ENCODE measurements at places on chromosomes 4 and X.

- DNase-seq, result no peak
- no peak overlapping the region for H3K4me3 ChIP-seq
- no peaks in the 10 kb centered on the region for H3K36me3 ChIP-seq
- H3K27me3 ChIP-seq, result no peaks in the 10 kb centered on the region
These were observed 35.1 kb downstream of the SPCS3 start for GRCh38 chr4:176354884-176355283.

DNA sequence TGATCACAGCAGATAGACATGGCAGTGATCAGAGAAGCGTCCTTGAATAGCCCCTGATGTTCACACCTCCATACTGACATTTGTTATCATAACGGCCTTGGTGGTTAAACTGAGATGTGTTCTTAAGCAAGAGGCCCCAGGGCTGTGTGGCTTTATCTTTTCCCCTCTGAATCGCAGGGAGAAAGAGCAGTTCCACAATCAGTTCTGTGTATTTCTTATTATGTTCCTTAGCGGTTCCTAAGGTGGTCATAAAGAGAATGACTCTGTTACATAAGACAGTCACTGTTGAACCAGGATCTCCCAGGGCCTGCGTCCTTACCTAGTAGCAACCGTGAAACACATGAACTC lies 52.8 kb upstream of the CBR4 start:
- H3K27me3 ChIP-seq, result no peaks in the 10 kb centered on the region
- DNase-seq, result no peak
- no peaks in the 10 kb centered on the region for H3K36me3 ChIP-seq

- H3K36me3 ChIP-seq, result no peaks in the 10 kb centered on the region
- H3K27me3 ChIP-seq, result no peaks in the 10 kb centered on the region
- no peak for DNase-seq
- no peak overlapping the region for H3K27ac ChIP-seq
- no peak overlapping the region for H3K4me3 ChIP-seq
- no peaks in the 10 kb centered on the region for H3K4me1 ChIP-seq
These were observed 60.7 kb upstream of the DHRSX start for GRCh38 chrX:2561456-2561855.

- no peak for DNase-seq
- no peaks in the 10 kb centered on the region for H3K36me3 ChIP-seq
- H3K27ac ChIP-seq, result no peak overlapping the region
These were observed 526.7 kb upstream of the AGA start for GRCh38 chr4:177968817-177969442.

DNA sequence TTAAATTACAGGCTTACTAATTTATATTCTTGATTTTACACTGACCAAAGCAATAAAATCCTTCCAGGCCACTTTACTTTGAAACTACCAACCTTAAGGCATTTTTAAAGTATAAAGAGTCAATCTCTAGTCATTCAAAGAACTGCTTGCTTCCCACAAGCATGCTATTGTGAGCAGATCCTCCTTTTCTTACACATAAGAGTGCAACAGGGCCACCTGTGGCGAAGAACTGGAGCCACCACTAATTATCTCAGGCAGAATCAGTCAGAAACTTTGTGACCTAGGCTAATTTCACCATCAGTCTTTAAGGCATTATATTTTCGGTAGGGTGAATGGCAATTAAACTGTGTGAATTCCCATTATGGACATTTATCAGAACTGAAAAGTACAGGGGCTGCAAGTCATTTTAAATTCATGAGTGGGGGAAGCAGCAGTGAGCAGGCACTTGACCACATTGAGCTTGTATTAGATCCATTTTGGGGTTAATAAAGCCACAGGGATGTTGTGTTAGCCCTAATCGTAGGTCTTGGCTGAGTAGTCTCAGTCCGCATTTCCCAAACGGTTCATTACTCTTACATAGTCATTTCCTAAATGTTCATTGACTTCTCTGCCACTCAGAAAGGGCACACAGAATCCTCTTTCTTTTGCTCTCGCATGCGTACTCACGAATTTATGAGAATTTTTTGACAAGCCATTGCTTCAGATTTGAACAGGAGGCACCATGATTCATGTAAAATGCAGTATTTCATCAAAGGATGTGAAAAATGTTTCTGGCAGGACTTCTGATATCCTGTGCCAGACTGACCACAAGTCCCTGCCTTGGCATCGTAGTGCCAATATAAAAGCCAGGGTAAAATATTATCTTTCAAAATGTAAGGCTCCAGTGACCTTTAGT lies 39.8 kb downstream of the NPY2R start:
- no peak overlapping the region for H3K27ac ChIP-seq
- no peak overlapping the region for H3K4me3 ChIP-seq
- H3K4me1 ChIP-seq, result no peaks in the 10 kb centered on the region
- H3K36me3 ChIP-seq, result no peaks in the 10 kb centered on the region

GRCh38 chr4:31784558-31784957 lies 1064.4 kb downstream of the PCDH7 start:
- H3K4me3 ChIP-seq, result no peak overlapping the region
- no peaks in the 10 kb centered on the region for H3K4me1 ChIP-seq
- no peak for DNase-seq
- no peak overlapping the region for H3K27ac ChIP-seq

DNA sequence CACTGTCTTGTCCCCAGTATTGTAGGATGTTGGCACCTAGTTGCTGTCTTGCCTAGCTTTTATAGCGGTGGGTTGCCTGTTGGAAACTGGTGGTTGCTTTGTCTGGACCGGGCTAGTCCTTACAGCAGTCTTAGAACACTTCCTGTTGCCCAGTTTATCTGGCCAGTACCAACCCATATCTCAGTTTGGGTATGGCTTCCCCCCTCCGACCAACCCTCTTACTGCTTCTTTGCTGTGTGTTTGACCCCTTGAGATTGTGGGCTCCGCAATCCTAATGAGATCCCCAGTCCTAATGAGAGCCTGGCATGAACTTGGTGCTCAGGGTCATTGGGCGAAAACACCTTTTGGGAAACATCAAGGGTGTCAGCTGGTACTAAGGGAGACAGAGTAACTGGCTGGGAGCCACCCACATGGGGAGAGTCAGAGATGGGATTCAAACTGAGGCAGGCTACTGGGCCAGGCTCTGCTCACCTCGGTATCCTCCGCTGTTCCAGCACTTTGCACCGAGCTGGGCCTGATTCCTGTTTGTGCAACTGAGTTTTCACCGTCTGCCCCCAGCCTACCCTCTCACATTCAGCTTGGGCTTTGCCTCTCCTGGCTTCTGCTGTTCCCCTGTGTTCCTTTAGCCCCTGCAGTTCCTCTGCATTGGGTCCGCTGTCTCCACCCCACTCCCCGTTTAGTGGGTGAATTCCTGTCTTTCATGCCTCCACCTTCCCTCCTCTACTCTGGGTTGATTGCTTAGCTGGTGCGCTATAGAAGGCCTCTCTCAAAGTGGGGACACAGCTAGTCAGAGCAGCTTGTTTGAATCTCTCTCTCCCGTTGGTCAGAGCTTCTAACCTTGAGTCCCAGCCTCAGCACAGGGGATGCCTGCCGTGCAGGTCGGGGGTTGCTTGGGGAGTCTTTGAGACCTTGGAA lies 1.6 kb downstream of the TBC1D14 start:
- H3K27me3 ChIP-seq, result no peaks in the 10 kb centered on the region
- H3K27ac ChIP-seq, result peak overlapping the region; percentile 98
- peaks cover 66% of the 10 kb centered on the region for H3K4me1 ChIP-seq
- peak overlapping the region; percentile 91 for H3K4me3 ChIP-seq
- no peaks in the 10 kb centered on the region for H3K36me3 ChIP-seq
- DNase-seq, result no peak

GRCh38 chr4:185019456-185020292 lies 1.4 kb downstream of the HELT start:
- H3K27ac ChIP-seq, result no peak overlapping the region
- no peaks in the 10 kb centered on the region for H3K36me3 ChIP-seq
- peak overlapping the region; percentile 28 for H3K4me3 ChIP-seq
- peaks cover 22% of the 10 kb centered on the region for H3K27me3 ChIP-seq
- no peak for DNase-seq
- peaks cover 57% of the 10 kb centered on the region for H3K4me1 ChIP-seq

DNA sequence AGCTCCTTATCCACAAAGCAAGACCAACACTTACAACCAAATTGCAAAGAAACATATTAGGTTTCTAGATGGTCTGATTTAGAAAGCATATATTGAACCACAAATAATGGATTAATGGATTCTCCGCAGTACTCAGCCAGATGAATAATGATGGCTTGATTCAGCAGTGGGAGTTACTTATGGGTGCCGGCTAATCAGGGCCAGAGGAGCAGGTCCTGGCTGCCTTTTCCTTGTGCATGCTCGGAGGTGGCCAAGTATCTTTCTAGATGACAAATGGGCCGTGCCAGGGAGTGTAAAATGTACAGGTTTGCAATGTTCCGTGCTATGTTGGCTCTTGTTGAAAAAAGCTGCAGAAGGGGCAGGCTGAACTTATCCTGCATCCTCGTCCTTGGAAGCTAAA lies 70.2 kb downstream of the VCX3A start:
- H3K27me3 ChIP-seq, result no peaks in the 10 kb centered on the region
- no peaks in the 10 kb centered on the region for H3K4me1 ChIP-seq
- no peak overlapping the region for H3K27ac ChIP-seq
- no peaks in the 10 kb centered on the region for H3K36me3 ChIP-seq
- H3K4me3 ChIP-seq, result no peak overlapping the region

DNA sequence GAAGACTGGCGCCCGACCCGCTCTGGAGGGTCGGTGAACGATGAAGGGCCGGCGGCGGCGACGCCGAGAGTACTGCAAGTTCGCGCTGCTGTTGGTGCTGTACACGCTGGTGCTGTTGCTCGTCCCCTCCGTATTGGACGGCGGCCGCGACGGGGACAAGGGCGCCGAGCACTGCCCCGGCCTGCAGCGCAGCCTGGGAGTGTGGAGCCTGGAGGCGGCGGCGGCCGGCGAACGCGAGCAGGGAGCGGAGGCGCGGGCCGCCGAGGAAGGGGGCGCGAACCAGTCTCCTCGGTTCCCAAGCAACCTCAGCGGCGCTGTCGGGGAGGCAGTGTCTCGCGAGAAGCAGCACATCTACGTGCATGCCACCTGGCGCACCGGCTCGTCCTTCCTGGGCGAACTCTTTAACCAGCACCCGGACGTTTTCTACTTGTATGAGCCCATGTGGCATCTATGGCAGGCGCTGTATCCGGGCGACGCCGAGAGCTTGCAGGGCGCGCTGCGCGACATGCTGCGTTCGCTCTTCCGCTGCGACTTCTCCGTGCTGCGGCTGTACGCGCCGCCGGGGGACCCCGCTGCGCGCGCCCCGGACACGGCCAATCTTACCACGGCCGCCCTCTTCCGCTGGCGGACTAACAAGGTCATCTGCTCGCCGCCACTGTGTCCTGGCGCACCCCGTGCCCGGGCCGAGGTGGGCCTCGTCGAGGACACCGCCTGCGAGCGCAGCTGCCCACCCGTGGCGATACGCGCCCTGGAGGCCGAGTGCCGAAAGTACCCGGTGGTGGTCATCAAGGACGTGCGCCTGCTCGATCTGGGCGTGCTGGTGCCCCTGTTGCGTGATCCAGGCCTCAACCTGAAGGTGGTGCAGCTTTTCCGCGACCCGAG lies 568 bp downstream of the CHST7 start:
- H3K27me3 ChIP-seq, result no peaks in the 10 kb centered on the region
- H3K27ac ChIP-seq, result peak overlapping the region; percentile 54
- DNase-seq, result peak; percentile 12
- H3K4me3 ChIP-seq, result peak overlapping the region; percentile 50
- H3K4me1 ChIP-seq, result no peaks in the 10 kb centered on the region

GRCh38 chrX:3522101-3522650 lies 175.7 kb upstream of the MXRA5 start:
- no peaks in the 10 kb centered on the region for H3K36me3 ChIP-seq
- no peak overlapping the region for H3K27ac ChIP-seq
- no peaks in the 10 kb centered on the region for H3K4me1 ChIP-seq
- no peak overlapping the region for H3K4me3 ChIP-seq
- H3K27me3 ChIP-seq, result no peaks in the 10 kb centered on the region

DNA sequence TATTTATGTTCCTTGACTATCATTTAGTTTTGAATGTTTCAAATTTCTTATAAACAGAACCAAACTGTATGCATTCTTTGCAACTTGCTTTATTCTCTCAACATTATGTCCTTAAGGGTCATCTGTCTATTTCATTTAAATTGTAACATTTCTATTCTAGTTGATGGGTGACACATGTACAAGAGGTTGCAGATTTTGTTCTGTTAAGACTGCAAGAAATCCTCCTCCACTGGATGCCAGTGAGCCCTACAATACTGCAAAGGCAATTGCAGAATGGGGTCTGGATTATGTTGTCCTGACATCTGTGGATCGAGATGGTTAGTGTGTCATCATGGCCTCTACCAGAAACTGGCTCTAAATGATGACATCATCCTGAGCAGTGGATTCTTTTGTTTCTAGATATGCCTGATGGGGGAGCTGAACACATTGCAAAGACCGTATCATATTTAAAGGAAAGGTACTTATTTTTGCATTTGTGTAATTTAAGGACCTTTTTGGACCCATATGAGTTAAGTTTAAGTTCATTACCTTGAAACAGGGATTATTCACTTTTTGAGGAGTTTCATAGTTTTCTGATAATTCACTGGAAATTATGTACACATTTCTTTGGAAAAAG lies 6.1 kb downstream of the LIAS start:
- H3K27me3 ChIP-seq, result no peaks in the 10 kb centered on the region
- no peak overlapping the region for H3K27ac ChIP-seq
- no peaks in the 10 kb centered on the region for H3K36me3 ChIP-seq
- H3K4me1 ChIP-seq, result peaks cover 7% of the 10 kb centered on the region

GRCh38 chrX:69232945-69233344 lies 67.7 kb upstream of the PJA1 start:
- H3K4me3 ChIP-seq, result no peak overlapping the region
- no peak overlapping the region for H3K27ac ChIP-seq

DNA sequence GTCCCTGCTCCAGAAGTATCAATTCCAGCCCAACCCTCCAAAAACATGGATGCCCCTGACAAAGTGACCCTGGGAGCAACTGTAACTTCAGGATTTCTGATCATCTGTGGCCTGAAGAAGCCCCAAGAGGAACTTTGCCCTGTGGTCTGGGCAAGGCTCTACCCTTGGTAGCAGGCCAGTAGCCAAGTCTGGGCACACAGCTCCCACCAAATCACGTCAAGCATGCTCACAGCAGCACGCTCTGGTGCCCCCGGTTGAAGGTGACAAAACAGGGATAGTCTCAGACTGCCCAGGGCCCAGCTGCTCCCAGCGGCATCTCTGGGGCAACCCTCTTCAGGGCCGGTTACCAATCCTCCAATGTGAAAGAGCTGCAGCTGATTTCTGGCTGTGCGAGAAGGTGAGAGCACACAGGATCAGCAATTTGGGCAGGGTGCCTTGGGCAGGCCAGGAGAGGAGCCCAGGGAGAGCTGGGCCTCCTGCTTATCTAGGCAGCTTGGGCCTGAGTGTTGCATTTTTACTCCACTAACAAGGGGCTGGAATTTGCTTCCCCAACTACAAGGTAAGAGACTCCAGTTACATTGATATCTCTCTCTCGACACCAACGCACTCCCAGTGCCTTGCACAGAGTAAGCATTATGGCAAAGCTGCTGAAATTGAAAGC lies 418.1 kb downstream of the BCOR start:
- DNase-seq, result no peak
- H3K4me3 ChIP-seq, result no peak overlapping the region
- H3K27me3 ChIP-seq, result no peaks in the 10 kb centered on the region
- no peaks in the 10 kb centered on the region for H3K36me3 ChIP-seq
- H3K27ac ChIP-seq, result no peak overlapping the region
- no peaks in the 10 kb centered on the region for H3K4me1 ChIP-seq

- H3K4me1 ChIP-seq, result no peaks in the 10 kb centered on the region
- H3K4me3 ChIP-seq, result no peak overlapping the region
- H3K27ac ChIP-seq, result no peak overlapping the region
- no peaks in the 10 kb centered on the region for H3K27me3 ChIP-seq
These were observed 12.2 kb upstream of the RAP1GDS1 start for GRCh38 chr4:98248934-98249333.
